ENCODE measurements at places on chromosomes 13 and 19.

DNA sequence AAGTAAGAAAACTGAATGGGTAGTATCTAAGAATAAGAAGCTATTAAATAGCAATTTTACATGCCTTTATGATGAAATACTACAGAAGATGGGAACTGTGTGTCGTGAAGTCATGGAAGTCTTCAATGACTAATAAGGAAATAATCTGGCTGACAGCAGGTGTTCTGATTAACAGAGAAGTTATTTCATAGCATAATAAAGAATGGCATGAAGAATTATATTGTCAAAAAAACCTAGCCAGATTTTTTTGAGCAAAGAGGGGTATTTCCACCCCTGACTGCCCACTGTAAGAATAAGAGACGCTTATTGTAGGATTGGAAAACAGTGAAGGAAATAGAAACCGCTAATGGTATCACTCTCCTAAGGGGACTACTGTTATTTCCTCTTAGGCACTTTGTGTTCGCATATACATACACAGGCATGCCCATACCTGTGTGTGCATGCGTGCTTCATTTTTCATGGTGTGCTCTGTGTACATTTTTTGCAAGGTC, 318.8 kb downstream of the SHISA2 start:
- DNase-seq, result no peak

DNA sequence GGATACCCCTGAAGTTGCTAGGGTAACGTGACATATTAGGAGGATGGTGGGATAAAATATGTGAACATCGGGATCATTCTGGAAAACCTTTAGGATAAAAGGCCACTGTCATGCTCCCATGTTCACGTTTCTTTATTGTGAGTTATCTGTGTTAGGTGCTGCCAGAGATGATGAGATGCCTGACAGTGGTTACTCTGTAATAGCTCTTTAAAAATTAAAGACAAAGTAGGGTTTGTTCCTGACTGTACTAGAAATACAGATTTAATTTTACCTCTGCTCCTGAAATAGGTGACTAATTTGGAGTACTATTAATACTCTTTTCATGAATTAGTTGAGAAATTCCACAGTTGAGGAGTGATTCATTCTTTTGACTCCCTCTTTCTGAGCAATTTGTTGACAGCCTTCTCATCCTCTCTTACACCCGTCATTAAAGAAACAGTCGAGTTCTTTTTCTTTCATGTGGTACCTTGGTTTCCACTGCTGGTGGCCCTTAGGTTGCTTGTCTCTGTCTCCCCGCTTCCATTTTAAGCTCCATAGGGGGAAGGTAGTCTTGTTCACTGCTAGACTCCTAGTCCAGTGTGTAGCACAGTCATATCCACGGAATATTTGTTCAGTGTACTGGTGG, 28.4 kb downstream of the SAE1 start:
- DNase-seq, result no peak

DNA sequence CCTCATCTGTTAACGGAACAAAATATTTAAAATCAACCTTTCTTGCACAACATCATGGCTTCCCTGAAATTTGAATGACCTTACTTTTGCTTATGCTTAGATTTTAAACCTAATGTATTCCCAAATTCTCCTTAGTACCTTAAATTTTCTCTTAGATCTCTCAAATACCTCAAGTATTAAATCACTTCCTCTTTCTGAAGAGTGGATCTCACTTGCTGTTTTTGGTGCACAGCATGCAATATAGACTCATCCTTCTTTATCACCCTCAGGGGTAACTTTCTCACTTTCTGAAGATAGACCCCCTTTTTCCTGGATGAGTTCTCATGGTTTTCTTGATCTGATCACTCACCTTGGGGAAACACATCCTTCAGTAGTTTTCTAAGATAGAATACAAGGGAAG, 871.7 kb downstream of the DACH1 start:
- no peak for DNase-seq

- no peak for DNase-seq
These were observed 28.2 kb downstream of the VSTM1 start for GRCh38 chr19:54035215-54036178.

Measured in NCI-H524 treated with DMSO at 0.1 percent for 48 hours (cell line).